ENCODE measurements at places on chromosomes 1 and 21.

DNA sequence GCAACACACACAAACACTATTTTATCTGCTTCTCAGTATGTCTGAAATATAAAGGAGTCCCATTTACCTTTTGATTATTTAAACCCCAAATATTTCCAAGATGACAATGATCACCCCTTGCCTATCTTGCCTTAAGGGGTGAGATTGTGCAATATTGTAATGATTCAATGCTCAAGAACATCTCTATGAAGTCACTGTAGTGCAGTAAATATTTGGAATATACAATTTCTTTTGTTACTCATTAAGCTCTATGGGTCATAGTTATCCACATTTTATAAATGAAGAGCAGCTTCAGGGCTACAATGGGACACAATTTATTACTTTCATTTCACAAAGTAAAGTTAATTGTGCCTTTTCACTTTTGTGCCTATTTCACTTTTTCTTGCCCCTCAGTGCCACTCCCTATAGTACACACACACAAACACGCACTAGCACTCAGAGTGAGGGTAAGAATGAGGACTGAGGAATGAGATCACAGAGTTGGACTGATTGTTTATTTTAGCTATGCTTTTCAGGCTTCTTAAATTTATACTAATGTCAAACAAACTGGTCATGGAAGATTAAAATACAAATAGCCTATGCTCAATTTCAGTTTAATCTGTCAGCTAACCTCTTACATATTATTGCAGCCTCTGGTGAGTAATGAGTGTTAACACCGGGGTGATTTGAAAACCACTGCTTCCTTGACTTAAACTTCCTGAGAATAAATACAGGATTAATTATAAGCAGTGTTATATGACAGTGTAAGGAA is 521.0 kb upstream of the B3GALT2 start:
- DNase-seq: no peak

- no peak for DNase-seq
These were observed 5.7 kb upstream of the OR14A16 start for GRCh38 chr1:247829656-247830055.

DNA sequence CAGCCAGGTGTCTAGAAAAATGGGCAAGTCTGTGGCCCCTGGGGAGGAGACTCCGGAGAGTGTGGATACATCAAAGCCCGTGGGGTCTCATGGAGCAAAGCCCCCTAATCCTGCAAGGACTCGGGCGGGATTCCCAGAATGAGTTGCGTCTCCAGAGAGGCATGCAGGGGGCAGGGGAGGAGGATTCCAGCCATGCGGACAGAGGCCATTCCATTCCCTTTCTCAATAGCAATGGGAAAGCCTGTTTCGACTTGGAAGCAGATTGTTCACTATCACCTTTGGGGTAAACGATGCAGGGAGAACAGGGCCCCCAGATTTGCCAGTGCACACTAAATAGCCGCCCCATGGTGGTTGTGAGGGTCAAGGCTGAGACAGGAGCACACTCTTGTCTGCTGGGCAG is 15.4 kb upstream of the PRDM15 start:
- DNase-seq: no peak

- DNase-seq: no peak
These were observed 80.7 kb upstream of the KAZN start for GRCh38 chr1:14517841-14518180.

- DNase-seq: no peak
These were observed 296.1 kb downstream of the PTPRC start for GRCh38 chr1:198934901-198935305.

GRCh38 chr21:25496825-25497482 is 110.3 kb downstream of the MRPL39 start:
- DNase-seq: no peak

GRCh38 chr1:155209312-155209721 is 822 bp downstream of the MTX1 start:
- DNase-seq: no peak

- DNase-seq: peak; percentile 82
These were observed 101.9 kb downstream of the PLPP3 start for GRCh38 chr1:56477164-56478111.

GRCh38 chr1:108200687-108201051 is 526 bp upstream of the SLC25A24 start:
- DNase-seq: no peak

DNA sequence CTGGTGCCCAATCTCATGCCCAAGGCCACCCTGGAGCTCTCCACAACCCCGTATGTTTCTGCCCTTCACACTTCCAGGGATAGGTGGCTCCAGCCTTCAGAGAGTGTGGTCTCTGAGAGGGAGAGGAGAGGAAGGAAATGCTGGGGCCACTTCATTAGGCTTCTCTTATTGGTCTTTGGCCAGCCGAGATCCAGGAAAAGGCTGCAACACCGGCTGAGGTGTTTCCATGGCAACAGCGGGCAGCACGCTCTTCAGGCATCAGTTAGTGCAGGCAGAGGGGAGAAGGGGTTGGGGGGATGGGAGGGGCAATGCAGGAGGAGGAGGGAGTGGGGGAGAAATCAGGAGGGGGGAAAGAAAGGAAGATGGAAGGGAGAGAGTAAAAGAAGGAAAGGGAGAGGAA is 275.1 kb upstream of the GJB5 start:
- no peak for DNase-seq

DNA sequence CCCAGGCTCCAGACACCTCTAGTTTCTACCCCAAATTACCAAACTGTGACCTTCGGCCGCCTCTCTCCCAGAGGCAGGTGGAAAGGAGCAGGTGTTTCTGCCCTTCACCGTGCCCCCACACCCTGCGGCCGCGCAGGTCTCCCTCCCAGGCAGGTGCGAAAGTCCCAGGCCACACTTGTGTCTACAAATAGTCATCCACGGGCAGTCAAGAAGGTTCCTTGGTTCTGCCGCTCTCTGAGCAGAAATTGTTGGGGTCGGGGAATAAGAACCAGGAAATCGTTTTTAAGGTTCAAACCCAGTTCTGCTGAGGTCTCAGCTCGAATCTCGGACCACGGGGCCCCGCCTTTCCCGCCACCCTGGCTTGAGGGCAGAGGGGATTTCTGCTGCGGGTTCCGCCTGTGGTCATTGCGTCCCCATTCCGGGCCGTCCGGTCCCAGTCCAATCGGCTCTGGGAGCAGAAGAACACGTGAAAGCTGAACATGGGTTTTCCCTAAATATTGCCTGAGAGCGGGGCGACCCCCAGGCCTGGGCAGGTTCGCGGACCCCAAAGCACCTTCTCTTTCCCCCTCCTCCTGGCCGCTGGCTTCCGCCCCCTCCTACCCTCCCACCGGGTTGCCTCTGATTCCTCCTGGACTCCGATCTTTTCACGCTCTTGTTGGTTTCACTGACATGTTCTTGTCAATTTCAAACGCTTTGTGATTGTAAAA is 1.2 kb upstream of the ATF3 start:
- no peak for DNase-seq

DNA sequence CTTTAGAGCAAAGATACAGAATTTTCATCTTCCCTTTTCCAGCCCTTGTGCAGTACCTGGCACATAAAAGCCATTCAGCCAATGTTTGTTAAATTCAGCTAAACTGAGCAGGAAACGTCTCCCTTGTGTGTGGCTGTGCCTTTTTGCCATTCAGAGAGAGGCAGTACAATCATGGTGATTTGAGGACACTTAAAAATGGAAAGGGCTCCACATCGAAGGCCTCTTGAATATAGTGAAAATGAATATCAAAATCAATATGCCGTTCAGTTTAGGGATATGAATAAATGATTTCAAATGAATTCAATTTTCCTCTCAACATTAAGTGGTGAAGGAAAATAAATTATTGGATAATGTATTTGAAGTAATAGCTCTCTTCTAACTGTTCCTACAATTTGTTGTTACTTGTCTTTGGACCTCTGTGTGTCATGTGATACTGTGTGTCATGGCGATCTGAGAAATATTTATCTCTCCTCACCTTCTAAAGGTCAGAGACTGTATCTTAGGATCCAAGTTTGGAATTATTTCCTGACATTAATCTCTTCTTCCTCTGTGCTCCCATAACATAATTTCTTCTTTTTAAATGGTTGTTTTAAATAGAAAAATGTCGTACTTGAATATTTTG is 355.6 kb upstream of the ST6GALNAC5 start:
- DNase-seq: no peak

- no peak for DNase-seq
These were observed 206.3 kb upstream of the SAMSN1 start for GRCh38 chr21:14752345-14752909.

GRCh38 chr1:153387001-153387400 is 3.9 kb downstream of the S100A8 start:
- DNase-seq: no peak

- DNase-seq: peak; percentile 74
These were observed at the start of gene HPCA for GRCh38 chr1:32886004-32886827. TSS of gene HPCA (plus strand) at chr1:32886491. CDS start at chr1:32888899, 2,408 bp downstream.

- no peak for DNase-seq
These were observed 6.8 kb upstream of the HAX1 start for GRCh38 chr1:154265586-154265985.

GRCh38 chr1:213327017-213327667 is 276.1 kb downstream of the RPS6KC1 start:
- DNase-seq: peak; percentile 95

- DNase-seq: no peak
These were observed 187.1 kb downstream of the LMO4 start for GRCh38 chr1:87515781-87516180.

- DNase-seq: peak; percentile 10
These were observed 108.9 kb downstream of the CAPN8 start for GRCh38 chr1:223556414-223557129.

GRCh38 chr1:75136195-75136815 is 2.1 kb downstream of the LHX8 start:
- DNase-seq: peak; percentile 70

- no peak for DNase-seq
These were observed 53.1 kb downstream of the KCNN3 start for GRCh38 chr1:154816937-154817336.

DNA sequence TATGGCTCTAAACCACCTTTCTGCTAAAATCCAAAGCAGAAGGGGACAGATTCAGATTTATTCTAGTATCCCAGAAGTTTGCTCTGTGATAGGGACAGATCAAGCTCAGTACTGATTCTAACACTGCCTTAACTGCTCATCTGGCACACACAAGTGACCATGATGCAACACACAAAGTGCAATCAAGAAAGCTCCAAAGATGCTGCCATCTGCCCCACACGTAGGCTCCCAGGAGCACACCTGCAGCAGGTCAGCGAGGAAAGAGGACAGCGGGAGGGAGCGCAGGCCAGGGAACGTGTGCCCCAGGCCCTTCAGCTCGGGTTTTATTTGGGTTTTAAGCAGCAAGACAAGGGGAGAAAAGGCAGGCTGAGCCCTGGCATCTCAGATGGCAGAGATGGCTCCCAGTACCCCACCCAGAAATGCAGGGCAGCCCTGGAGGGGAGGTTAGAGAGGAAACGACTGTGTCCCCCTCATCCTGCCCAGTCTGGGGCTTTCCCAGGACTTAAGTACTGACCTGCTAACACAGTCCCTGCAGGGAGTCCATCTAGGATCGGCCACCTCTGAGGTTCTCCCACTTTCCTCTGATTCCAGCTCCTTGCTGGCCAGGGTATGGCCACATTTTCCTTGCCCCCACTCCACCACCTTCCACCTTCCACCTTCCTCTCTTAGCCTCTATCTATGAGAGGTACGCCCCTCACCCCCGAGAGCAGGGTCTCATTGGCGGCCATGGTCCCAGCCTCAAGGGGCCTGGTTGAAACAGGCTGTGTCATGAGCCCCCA is 1.2 kb downstream of the TRIM11 start:
- DNase-seq: no peak

GRCh38 chr1:224616756-224617409 is 766 bp downstream of the CNIH3 start:
- DNase-seq: no peak

DNA sequence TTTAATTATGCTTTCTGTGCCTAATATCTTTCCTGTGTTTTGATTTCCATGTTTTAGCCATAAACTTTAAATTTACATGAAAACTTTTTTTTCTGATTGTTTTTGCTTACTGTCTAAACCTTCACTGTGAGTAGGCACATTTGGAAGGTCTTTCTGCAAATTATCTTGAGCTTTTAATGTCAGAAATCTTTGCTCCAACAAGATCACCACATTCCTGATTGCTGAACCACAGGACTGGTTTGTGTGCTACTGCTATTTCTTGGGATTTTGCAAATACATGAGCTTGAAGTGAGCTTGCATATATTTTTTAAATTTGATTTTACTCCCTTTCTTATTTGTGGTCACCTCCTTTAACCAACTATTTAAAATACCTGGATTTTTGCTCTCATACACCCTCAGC is 61.3 kb downstream of the PTBP2 start:
- no peak for DNase-seq

DNA sequence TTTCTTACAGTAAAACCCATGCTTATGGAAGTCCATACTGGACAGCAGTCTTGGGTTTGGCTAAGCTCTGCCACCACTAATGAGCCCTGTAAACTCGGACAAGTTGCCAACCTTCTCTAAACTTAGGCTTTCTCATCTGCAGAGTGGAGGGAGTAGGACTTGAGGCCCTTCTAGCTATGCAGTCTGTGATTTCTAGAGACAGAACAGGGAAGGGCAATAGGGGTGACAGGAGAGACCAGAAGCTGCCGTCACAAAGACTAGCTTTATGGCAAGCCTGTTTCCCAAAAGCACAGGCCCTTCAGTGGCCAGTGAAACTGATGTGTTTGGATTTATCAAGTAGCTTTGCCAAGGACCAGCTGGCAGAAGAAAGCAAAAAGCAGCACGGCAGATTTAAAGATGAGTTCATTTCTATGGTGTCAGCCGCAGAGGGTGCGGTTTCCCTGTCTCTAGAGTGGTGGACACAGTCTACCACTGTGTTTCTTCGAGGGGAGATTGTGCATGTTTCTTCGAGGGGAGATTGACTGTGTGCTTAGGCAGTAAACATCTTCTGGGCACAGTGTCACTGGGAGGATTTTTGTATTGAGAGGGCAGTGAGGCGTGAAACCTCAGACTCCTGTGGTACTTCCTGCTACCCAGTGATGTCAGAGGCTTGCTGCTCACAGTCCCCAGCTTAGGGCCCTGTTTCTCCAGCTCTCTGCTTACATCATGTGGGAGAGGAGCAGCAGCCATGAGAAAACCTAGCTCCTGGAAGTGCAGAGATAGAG is 119.0 kb downstream of the ROR1 start:
- DNase-seq: peak; percentile 75

DNA sequence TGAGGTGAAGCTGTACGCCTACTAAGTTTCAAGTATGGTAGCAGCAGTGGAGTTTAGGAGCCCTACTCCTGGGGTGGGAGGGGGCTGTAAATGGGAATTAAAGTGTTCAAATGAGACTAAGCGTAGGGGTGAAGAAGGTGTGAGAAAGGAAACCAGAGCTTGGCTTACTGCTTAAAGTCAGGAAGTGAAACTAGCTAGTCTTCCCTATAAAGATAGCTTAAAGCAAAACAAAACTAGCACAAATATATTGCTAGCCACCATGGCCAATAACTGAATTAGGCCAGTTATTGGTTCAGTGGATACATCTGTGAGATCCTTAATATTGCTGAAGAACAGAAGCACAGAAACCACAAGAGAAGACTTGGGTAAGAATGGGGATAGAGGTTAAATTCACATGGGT is 492.2 kb upstream of the PKN2 start:
- no peak for DNase-seq

- DNase-seq: no peak
These were observed 47.0 kb downstream of the SLC37A1 start for GRCh38 chr21:42560517-42561179.

GRCh38 chr1:44785029-44785380 is 3.0 kb downstream of the BEST4 start:
- no peak for DNase-seq

- DNase-seq: no peak
These were observed 10.2 kb upstream of the PLXNA2 start for GRCh38 chr1:208254376-208254775.

- DNase-seq: no peak
These were observed 200.9 kb downstream of the TM2D1 start for GRCh38 chr1:61523893-61524605.
